Urothelium cell line (cell line): ENCODE measurements at places on chromosomes 2 and 18.

DNA sequence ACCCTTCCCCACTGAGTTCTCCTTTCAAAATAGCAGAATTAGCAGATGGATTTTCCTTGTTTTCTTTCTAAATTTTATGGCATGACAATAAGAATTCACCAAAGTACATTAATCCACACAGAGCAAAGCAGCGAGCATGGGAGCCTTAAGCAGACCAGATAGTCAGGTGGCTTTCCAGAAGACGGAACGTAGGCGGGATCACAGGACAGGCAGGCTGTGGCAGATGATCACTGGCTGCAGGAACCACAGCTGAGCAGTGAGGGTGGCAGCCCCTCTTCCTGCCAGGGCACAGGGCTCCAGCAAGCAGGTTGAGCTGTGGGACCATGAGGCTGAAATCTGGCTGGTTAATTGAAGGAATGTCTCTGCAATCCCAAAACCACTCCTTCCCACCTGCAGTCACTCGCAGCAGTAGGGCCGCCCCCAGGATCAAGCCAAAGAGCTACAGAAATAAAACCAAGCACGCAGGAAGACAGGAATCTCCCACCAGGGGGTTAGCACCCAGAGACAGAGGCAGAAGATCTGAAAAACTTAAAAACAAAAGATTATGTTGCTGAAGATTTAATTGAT lies 259.9 kb downstream of the EIPR1 start:
- DNase-seq: no peak

- no peak for DNase-seq
These were observed 20.2 kb downstream of the NFE2L2 start for GRCh38 chr2:177244244-177244771.

DNA sequence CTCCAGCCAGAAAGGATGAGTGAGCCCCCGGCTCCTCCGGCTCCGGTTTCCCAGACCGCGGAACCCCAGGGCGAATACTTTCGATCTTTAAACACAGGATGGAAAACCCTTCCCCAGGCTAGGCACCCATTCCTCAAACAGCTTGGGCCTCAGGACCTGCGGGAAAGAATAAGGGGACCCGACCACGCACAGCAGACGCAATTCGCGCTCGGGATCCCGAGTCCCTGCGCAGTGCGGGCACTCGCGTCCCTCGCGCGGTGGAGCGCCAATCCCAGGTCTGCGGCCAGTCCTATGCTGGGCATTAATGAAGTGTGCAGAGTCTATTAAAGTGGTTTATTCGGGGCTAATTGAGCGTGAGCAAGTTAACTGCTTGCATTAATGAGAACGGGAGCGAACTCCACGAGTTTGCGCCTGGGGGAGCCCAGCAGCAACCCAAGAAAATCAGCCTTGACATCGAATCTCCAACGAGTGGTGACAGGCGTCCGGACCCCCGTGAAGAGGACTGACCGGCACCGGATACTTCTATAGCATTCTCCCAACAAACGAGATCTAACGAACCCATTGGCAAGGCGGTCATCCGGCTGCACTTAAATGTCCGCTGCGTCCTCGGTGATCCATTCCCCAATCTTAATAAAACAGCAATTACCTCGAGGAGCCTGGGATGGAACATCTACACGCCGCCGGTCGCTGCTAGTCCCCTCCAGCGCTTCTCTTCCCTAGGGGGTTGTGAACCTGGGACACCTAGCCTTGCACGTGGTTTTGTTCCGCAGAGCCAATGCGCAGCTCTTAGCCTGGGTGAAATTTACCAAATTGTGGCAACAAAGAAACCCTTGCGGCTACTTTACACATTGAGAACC lies 1.6 kb downstream of the OSR1 start:
- no peak for DNase-seq

- DNase-seq: no peak
These were observed 614.2 kb upstream of the REG3G start for GRCh38 chr2:78411303-78411702.

DNA sequence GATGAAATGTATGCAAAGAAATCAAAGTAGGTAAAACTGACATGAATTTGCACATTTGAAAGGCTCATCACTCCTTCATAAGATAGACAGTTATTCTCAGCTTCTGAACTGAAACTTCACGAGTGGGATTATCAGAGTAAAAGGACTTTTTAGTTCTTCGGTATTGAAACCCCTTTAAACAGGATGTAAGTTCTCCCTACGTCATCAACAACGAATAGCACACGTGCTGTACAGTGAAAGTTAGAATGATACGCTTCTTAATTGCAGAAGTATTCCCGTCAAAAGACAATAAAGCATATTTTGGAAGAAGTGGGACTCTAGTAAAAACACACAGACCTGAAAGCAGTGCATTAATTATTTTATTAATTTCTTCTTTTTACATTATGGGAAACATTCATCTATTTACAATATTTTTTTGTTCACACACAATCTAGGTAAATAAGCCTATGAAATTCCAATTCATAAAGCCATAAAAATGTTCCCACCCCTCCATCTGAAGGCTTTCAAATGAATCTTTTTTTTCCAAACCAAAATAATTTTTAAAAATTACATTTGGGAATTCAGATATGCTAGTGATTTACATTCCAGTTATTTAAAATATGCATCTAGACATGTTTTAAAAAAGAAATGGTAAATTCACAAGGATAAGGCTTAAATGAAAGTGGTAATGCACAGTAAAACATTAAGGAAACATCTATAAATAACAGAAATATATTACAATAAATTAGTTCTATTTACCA lies 45.9 kb downstream of the TGIF1 start:
- DNase-seq: no peak

DNA sequence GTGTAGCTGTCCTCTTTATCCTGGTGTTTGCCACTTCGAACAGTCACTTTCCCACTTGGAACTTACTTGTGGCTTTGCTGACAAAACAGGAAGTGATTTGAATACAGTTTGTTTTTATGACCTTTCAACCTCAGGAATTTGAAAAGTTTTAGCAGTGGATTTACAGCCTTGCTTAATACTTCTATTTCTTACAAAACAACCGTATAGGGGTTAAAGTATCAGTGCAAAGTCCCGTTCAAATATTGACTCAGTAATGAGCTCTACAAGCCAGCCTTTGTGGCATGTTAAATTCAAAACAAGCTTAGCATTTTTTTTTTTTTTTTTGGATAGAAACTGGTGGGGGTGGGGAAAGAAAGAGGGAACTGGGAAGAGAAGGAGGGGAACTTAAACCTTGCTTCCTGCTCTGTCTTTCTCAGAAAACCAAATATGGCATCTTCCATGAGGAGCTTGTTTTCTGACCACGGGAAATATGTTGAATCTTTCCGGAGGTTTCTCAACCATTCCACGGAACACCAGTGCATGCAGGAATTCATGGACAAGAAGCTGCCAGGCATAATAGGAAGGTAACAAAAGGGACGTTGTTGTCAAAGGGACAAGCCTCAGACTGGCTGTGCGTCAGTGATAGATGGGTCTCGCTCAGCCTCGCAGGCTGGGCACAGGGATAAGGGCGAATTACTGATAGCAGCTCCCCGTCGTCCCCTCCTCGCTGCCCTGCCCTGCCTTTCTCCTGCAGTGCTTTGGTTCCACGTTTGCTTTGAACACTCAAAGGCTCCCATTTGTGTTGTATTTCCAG lies at the start of gene HNMT:
Gene HNMT, plus strand, starts transcription at position 408 of the 793 bp plus-strand sequence. Its CDS starts 19 bp downstream, at position 427.
- peak; percentile 45 for DNase-seq

GRCh38 chr2:230984393-230985220 lies 11.3 kb upstream of the SPATA3 start:
- no peak for DNase-seq

DNA sequence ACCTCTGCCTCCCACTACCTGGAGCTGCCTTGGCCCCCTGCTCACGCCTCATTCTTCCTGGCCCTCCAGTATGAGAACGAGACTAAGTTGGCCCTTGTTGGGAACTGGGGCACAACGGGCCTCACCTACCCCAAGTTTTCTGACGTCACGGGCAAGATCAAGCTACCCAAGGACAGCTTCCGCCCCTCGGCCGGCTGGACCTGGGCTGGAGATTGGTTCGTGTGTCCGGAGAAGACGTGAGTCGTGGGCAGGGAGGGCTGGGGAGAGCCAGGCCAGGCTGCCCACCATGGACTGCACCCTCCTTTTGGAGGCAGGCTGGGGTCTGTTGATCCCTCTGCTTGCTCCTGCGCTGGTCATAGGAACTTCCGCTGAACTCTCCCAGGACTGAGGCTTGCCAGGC lies 114.7 kb downstream of the DYSF start:
- no peak for DNase-seq

- DNase-seq: no peak
These were observed 315.8 kb downstream of the GULP1 start for GRCh38 chr2:188607501-188607900.

GRCh38 chr18:46916551-46917107 lies 678 bp downstream of the PIAS2 start:
- DNase-seq: peak; percentile 23

DNA sequence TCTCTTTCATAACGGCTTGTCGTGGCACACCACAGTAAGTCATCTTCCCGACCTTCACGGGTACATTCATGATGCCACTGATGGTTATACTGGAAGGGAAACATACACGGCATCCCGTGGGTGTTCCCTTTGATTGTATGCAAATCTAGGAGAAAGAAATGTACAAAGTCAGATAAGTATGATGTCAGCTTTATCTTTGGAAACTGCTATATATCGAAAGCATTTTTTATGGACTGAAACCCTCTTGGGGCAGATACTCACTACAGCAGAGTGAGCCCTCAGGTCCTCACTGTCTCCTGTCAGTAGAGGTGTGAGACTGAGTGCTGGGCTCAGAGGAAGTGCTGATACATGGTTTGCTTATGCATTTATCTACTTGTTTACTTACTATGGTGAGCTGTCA lies 20.4 kb downstream of the PLA2R1 start:
- DNase-seq: no peak

DNA sequence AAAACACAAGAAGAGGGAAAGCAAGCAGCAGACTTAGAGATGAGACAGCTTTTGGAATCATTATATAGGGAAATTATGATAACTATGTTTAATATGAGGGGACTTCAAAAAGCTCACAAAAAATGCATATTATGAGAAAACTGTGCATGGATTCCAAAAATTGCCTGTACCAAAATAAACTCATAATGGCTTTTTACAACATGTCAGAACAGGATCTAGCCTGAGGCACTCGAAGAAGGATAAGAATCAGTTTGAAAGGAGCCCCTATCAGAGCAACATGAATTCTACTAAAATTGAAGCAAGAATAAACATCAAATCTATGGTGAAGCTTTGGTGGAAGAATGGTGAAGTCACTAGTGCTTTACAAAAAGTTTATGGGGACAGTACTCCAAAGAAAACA lies 187.4 kb downstream of the RDH14 start:
- DNase-seq: no peak

GRCh38 chr18:37330173-37330572 lies 235.4 kb downstream of the CELF4 start:
- no peak for DNase-seq

DNA sequence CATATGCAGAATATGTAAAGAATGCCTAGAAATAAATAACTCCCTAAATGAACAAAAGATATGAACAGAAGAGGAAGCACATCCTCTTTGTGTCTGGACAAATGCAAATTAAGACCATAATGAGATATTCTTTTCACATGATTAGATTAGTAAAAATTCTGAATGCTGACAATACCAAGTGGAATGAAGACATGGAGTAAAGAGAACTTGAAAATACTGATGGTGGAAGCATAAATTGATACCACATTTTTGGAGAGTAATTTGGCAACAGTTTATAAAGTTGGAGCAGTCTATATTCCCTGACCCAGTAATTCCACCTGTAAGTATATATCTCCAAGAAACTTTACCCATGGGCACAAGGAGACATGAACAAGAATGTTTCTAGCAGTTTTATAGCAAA lies 130.0 kb downstream of the CAPN13 start:
- DNase-seq: no peak

- DNase-seq: no peak
These were observed 76.0 kb upstream of the SLC66A3 start for GRCh38 chr2:11079136-11079824.

GRCh38 chr2:160389875-160390274 lies 103.7 kb downstream of the RBMS1 start:
- DNase-seq: no peak

GRCh38 chr2:25178976-25179375 lies 10.6 kb upstream of the POMC start:
- DNase-seq: no peak

GRCh38 chr18:36814994-36815393 lies 13.8 kb downstream of the TPGS2 start:
- no peak for DNase-seq

GRCh38 chr2:241815477-241816430 lies 6.8 kb downstream of the NEU4 start:
- no peak for DNase-seq

- DNase-seq: no peak
These were observed 1036.9 kb upstream of the TMEFF2 start for GRCh38 chr2:193231634-193232033.

GRCh38 chr2:26572591-26572990 lies 68.6 kb downstream of the CIB4 start:
- no peak for DNase-seq

- no peak for DNase-seq
These were observed 57.2 kb upstream of the UGP2 start for GRCh38 chr2:63784461-63784860.

DNA sequence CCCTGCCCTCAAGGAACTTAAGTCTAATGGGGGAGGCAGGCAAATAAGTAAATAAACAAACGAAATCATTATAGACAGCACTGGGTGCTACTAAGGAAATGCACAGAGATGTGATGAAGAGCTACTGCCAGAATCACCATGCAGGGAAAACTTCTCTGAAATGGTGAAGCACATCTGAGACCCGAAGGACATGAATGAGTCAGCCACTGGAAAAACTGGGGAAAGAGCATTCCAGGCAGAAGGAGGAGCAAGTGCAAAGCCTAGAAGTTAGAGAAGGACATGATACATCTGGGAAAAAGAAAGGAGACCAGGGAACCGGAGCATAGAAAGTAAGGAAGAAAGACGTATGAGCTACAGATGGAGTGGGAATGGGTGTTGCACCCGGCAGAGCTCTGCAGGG lies 56.8 kb downstream of the TGFA start:
- DNase-seq: no peak

GRCh38 chr2:165369131-165369897 lies 100.2 kb upstream of the CSRNP3 start:
- DNase-seq: no peak
